ENCODE measurements at places on chromosomes 5 and 9.

DNA sequence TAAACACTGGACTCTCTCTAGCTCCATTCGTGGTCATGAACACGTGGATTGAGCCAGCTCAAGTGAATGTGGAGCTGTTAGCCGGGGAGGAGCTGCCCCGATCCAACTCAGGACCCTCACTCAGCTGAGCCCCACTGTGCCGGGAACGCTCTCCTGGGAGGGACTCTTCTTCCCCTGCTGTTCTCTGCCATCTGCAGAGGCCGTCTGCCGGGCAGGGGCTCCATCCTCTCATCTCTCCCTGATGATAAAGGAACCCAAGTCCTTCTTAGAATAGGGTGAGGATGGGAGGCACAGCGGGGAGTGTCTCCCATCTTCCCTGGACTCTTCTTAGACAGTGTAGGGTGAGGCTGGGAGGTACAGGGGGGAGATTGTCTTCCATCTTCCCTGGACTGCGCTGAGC lies 120.5 kb upstream of the IRX4 start:
- no peak for DNase-seq

- DNase-seq: no peak
These were observed 14.6 kb downstream of the ZBTB43 start for GRCh38 chr9:126819482-126819881.

- no peak for DNase-seq
These were observed 35.4 kb upstream of the ACOT12 start for GRCh38 chr5:81429363-81429762.

DNA sequence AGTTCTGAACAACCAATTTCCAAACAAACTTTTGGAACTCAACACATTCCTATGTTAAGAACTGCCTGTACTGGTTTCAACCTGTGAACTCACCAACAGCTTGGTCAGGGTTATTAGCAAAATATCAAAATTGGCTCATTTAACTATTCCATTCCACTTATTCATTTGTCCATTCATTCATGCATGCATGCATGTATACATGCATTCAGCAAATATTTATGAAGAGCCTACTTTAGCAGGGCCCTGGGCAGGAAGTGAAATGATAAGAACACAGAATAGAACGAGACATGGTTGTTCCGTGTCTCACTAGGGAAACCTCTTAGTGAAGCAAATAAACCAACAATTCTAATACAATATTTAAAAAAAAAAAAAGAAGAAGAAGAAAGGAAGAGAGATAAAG lies 107.4 kb downstream of the GLIS3 start:
- no peak for DNase-seq

DNA sequence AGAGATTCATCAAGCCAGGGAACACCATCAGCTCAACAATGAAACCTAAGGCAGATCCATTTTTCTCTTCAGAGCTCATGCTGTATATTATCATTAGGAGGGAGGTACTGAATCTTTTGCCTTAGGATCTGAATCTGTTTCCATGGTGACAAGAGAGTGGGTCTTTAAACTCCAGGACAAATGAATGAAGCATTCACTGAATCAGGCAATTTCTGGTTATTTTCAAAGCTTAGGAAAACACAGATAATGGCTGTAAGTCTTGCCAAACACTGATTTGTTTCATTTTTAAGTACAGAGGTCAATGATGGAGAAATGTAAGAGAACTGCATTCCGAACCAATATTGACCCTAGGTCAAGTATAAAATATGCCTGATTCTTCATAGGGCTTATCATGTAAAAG lies 84.9 kb downstream of the GNA14 start:
- DNase-seq: no peak

DNA sequence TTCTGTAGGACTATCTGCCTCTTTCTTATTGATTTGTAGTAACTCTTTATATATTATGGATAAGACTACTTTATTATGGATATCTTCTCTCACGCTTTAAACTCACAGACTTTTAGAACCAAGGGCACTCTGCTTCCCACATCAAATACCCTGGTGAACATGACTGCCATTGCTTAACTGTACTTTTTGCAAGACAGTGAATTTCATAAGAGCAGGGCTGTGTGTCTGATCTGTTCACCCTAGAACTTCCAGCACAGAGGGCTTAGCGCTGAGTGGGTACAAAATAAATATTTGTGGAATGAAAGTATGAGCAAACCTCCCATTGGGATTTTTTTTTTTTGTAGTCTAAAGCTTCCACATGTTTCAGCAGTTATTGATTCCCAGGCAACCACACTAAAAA lies 84.8 kb downstream of the CFAP77 start:
- no peak for DNase-seq

DNA sequence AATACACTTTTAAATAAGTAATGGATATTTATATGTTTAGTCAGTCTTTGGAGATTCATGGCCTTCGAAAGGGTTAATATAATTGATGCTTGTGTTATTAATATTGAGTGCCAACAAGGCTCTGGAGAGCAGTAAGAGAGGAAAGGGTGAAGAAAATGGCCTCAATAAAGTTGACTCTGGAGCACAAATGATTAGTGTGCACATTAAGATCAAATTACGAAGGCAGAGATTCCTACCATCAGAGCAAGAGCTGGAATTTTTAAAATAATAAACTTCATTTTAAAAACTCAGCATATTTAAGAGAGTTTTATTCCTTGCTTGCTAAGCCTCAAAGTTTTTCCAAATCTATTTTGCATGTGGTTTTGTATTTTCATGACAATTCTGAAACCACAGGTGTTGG lies 14.8 kb downstream of the SLC44A1 start:
- DNase-seq: no peak

DNA sequence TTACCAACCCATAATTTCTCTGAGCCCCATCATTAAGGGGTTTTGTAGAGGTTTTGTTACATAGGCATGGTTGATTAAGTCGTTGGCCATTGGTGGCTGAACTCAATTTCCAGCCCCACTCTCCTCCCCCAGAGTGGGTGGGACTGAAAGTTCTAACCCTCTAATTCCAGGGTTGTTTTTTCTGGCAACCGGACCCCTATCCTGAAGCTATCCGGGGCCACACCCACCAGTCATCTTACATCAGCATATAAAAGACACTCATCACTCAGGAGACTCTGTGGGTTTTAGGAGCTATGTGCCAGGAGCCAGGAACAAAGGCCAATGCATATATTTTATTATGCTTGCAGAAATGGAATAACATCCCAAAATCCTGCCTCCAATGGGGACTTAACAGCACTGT lies 186.0 kb downstream of the NXNL2 start:
- DNase-seq: no peak

- no peak for DNase-seq
These were observed 1381.4 kb upstream of the CDH6 start for GRCh38 chr5:29811914-29812679.

- no peak for DNase-seq
These were observed 270.2 kb downstream of the PSAT1 start for GRCh38 chr9:78566948-78567675.

DNA sequence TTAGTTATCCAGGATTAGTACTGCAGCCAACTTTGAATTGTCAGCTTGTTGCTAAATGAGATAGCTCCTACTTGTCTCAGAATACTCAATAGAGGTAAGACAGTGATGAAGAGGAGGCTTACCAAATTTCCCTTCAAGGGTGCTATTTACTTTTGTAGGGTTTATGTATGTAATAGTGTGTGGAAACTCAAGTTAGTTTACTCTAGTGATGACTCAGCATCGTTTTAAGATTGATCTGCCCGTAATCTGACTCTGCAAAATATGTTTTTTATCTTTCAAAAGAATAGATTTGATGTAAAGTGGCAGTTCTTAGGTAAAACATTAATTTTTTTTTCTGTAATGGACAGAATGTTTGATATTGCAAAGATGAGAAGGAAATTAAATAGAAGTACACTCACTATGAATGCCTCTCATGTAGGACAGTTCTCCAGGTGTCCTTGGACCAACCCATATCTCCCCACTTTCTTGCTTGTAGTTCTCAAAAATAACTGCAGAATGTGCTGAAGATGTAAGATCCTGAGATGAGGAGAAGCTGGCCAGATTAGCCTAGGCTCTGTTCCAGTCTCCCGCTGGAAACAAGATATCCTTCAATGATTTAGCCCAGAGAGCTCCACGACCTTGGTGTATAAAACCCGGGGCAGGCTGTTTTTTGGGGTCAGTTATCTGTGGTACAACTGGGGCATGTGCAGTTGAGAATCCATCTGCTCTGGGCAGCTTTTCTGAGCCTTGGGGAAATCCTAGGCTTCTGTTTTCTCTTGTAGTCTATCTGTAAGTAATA lies 24.4 kb upstream of the MROH2B start:
- DNase-seq: no peak

- no peak for DNase-seq
These were observed 12.7 kb downstream of the MRRF start for GRCh38 chr9:122277285-122277897.

DNA sequence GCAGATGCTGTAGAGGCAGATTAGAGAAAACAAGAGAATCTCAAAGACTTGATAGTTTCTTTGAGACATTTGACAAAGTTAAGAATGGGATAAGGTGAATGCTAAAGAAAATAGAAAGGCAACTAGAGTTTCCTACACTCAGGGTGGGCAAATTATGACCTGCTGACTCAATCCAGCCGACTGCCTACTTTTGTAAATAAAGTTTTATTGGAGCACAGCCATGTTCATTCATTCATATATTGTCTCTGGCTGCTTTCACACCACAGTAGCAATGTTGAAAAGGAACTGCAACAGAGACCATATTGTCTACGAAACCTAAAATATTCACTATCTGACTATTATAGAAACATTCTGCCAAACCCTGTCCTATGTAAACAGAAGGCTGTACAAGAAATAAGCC lies 37.6 kb upstream of the TARS1 start:
- no peak for DNase-seq

DNA sequence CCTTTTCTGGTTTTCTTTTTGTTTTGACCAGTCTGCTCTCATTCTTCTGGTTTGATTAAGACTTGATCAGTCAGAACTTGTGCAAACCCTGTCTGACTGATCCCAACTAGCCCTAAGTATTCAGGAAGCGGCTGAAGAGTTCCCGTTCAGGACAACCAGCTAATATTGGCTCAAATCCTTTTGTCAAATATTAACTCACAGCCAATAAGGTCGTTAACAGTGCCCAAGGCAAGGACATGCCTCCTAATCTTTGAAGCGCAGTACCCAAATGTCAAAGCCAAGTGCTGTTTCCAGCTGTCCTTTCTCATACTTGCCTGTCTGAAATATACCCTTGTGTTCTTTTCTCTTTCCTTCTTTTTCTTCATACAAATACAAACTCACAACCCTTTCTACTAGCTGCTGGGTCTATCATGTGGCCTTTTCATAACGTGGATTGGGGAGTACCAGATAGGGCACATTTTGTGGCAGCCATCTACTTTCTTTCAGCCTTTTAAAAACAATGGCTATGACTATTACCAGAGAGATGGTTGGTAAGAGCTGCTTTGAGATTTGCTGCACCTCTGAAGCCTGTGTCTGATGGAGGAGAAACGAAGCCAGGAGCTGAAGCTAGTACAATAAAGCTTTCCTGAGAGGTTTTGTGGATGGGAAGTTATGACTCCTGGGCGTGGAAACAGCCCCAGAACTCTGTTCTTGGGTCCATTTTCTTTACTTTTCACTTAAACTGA lies 266.4 kb upstream of the ZNF608 start:
- DNase-seq: no peak

DNA sequence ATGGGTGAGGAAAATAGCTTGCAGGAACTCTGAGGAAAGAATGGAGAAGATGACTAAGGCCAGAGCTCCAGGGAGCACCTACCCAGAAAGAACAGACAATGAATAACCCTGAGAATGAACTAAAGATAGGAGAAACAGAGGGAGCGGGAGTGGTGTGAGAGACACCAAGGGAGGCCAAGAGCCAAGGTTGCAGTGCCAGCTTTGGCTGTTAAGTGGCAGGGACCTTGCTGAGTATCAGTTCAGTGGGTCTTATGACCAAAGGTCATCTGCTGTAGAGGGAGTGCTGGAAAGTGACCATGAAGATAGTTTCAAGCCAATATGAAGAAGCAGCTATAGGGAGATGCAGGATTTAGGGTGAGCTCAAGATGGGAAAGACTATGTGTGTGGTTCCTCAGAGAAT lies 16.7 kb downstream of the P4HA2 start:
- DNase-seq: no peak

- DNase-seq: no peak
These were observed 420.2 kb downstream of the AGTPBP1 start for GRCh38 chr9:85321561-85321960.

GRCh38 chr5:81961651-81962440 lies 10.0 kb upstream of the ATG10 start:
- no peak for DNase-seq

GRCh38 chr5:66993448-66993847 lies 203.2 kb downstream of the CD180 start:
- no peak for DNase-seq

DNA sequence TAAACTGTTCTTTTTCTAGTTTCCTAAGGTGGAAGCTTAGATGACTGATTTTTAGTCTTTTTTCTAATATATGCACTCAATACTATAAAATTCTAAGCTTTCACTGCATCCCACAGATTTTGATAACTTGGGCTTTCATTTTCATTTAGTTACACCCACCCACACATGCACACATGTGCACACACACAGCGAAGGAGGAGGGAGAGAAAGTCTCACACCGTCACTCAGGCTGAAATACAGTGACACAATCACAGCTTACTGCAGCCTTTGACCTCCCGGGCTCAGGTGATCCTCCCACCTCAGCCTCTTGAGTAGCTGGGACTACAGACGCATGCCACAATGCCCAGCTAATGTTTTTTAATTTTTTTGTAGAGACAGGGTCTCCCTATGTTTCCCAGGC lies 96.5 kb downstream of the SMIM23 start:
- no peak for DNase-seq

GRCh38 chr9:37148181-37148580 lies 27.8 kb downstream of the ZCCHC7 start:
- no peak for DNase-seq

- DNase-seq: peak; percentile 56
These were observed 137.5 kb downstream of the CPLANE1 start for GRCh38 chr5:37111426-37112382.

DNA sequence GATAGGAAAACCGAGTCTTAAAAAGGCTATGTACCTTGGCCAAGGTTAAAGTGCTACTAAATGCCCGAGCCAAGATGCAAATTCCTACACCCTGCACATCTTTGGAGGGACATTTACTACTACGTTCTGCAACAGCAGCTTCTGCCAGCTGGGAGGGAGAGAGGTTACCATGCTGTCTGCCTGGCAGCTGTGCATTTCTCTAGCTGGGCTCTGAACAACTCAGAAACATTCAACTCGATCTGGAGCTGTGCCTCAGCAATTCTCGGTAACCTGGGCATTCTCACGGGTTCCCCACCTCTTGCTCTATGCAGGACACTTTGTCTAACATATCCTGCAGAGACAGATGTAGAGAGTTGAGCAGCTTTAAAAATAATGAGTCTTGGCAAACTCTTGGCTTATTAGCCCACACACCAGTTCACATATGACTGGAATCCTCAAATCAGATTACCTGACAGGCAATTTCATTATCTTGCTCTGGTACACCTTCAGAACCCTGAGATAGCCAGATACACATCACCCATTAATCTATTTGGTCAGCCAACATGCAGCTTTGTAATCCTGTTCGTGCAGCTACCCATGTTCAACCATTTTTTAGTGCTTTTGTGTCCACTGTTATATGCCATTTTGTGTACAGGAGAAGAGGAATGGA lies 115.8 kb downstream of the EFNA5 start:
- no peak for DNase-seq
